ENCODE measurements at places on chromosomes 12 and 14.

DNA sequence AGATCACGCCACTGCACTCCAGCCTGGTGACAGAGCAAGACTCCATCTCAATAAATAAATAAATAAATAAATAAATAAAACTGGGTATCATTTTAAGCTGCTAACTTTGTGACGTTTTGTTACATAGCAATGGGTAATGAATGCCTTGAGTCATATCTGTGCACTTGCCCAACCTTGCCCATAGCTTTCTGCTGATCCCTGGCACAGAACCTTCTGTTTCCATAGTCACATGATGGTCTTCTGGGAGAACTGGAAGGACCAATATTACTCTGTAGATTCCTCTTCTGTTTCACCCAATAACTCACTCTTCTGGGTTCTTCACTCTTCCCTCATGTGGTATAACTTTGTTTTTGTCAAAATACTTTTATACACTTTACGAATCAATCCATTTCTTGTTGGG is 140.8 kb downstream of the SCARB1 start:
- no peak for DNase-seq

DNA sequence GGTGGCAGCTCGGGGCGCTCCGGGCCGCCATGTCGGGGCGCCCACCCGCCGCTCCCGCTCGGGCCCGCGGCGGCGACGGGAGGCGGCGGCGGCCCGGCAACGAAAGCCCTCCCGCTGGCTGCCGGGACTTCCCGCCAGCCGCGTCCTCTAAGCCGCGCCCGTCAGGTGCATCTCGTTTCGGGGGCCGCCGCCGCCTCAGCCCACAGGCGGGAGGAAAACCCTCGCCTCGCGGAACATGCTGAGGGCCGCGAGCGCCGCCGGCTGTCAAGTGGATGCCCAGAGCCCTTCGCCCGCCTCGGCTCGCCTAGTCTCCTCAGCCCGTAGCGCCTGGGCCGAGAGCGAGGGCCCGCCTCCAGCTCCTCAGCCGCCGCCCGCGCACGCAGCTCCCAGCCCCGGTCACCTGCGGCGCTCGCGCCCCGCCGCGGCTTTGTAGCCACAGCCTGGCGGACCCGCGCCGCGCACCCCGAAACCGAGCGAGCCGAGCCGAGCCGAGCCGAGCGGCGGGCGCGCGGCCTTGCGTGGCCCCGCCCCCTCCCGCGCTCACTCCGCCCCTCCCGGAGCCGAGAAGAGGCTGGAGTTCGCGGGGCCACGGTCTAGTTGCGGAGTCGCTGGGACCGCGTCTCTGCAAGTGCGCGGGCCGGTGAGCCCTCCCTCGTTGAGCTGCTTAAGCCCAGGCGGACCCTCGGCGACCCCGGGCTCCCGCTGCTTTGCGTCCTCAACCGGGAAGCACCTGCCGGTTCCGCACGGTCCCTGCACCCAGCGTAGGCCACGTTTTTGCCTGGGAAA is at the start of gene EML5:
TSS of gene EML5 (minus strand) at position 481 of the 786 bp plus-strand sequence. CDS start at position 31, 450 bp downstream.
- DNase-seq = peak; percentile 70

GRCh38 chr14:70955543-70956480 is 48.6 kb downstream of the PCNX1 start:
- DNase-seq = peak; percentile 53

DNA sequence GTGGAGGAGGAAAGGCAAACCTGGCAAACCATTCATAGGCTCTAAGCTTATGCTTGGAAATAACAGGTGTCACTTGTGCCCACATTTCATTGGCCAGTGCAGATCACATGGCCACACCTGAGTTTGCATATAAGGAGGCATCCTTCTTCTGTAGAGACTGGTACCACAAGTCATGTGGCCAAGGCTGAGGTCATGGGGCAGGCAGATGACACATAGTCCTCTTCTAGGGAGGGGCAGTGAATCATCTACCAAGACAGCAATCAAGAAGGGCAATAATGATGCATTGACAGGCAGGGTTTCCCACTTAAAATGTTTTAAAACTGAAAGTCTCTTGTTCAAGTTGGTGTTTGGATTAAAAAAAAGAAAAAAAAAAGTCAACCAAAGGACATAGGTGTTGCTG is 77.3 kb downstream of the DAAM1 start:
- DNase-seq = no peak

GRCh38 chr12:118098401-118098800 is 5.4 kb downstream of the VSIG10 start:
- DNase-seq = no peak

GRCh38 chr12:52360663-52361271 is 6.5 kb downstream of the KRT85 start:
- no peak for DNase-seq

DNA sequence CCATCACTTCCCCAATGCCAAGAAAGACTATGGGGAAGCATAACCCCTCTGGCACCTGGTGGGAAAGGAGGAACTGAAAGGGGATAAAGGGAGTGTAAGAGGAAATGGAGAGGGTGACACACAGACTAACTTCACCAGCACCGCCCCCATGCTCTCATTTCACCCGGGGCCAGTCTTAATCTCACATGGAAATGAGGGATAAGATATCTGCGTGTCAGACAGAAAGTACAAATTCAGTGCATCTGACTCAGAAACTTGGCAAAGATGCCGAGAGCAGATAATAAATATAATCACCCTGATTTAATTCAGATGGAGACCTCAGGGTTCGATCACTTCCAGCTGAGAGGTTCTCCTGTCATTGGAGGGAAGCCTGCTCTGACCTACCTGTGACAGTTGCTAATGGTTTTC is 191.6 kb downstream of the DUSP6 start:
- DNase-seq = peak; percentile 91

DNA sequence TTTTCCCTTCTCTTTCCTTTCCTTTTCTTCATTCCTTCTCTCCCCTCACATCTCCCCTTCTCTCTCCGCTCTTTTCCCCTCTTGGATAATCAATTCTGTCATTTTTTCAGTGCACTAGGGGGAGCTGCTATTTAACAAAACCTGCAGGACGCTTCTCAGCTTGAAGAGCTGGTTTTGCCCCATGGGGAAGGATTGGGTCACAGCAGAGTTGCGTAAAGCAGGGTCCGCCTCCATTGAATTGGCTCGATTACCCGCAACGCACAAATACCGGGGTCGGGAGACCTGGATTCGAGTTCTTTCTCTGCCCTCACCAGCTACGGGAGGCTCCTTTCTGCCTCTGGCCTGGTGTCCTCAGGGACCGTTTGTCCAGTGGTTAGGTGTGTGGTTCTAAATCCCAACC is 42.1 kb upstream of the CHGA start:
- peak; percentile 21 for DNase-seq

GRCh38 chr12:130961921-130962451 is 8.3 kb downstream of the ADGRD1 start:
- DNase-seq = no peak

- DNase-seq = no peak
Measured at GRCh38 chr14:21011136-21011535, 12.0 kb downstream of the SLC39A2 start.

DNA sequence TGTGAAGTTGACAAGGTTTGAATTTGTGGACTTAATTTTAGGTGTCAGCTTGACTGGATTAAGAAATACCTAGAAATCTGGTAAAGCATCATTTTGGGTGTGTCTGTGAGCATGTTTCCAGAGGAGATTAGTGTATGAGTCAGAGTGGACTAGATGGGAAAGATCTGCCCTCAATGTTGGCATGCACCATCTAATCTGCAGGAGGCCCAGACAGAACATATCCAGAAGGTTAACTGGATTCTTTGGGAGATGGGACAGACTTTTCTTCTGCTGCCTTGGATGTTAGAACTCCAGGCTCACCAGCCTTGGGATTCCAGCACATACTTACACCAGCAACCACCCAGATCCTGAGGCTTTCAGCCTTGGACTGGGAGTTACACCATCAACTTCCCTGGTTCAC is 14.1 kb downstream of the SGPP1 start:
- peak; percentile 73 for DNase-seq

DNA sequence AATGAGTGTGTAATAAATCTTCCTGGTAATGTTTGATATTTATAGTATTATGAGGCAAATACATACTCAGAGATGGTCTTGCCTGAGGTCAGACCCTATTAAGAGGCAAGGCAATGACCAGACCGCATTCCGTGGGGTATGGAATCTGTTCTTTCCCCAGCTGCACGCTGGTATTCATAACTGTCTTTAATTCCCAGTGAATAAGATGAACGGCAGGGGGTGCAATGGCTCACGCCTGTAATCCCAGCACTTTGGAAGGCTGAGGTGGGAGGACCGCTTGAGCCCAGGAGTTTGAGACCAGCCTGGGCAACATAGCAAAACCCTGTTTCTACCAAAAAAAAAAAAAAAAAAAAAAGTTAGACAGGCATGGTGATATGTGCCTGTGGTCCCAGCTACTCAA is 44.6 kb downstream of the ERO1A start:
- DNase-seq = peak; percentile 11
